ENCODE measurements at places on chromosomes 11 and 22.

GRCh38 chr11:118933486-118933885 lies 7.8 kb upstream of the BCL9L start:
- DNase-seq: no peak

- peak; percentile 52 for DNase-seq
These were observed 49.5 kb downstream of the OR4D9 start for GRCh38 chr11:59560702-59561473.

DNA sequence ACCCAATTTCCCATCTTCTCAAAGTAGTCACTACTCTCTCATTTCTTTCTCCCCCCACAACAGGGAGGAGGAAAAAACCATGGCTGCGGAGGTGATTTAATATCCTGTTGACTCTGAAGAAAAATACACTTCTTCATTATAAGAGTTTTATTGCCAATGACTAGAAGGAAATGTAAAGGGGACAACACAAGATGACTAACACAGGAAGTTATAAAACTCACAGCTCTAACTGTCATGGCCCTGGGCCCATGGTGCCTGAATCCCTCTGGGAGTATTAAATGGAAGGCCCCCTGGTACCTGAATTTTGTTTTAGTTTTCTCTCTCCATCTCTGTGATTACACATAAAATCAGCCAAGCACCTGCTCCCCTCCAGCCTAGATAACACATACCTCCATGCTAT lies 352.8 kb upstream of the FAT3 start:
- DNase-seq: no peak

- DNase-seq: no peak
These were observed 38.7 kb upstream of the TTLL12 start for GRCh38 chr22:43225609-43226008.

DNA sequence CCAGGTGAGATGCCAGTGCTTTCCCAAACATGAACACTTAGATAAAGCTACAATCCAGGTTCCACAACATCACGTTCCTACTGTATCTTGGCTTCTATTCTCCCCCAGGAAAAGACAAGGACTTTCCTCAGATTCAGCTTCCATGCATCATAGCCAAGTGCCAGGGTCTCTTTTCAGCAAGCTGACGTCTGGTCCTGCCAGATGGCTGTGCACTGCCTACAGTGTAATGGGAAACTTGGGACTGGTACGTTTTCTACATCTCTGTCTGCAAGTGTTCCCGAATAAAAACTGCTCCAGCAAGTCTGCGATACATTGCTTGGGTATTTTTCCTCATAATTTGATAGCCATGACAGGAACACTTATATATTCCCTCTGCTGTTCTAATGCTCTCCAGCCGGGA lies 412.5 kb downstream of the FAM181B start:
- DNase-seq: no peak

- no peak for DNase-seq
These were observed 1.3 kb downstream of the APOBEC3G start for GRCh38 chr22:39078329-39078728.

DNA sequence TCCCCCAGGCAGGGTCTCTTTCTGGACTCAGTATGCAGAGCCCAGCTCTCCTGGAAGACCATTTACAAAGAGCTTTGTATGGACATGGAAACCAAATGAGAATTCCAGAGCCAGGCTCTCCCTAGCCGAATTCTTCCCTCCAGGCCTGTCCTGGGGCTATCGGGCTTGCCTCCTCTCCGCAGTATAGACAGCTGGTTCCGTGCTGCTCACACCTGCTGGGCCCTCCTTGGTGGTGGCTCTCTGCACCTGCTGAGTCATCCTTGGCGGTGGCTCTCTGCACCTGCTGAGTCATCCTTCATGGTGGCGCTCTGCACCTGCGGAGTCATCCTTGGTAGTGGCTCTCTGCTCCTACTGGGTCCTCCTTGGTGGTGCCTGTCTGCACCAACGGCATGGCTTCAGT lies 743.5 kb downstream of the BRD1 start:
- DNase-seq: no peak
